ENCODE measurements at places on chromosomes 11 and 22. TPM values are rescaled to one million over a fixed set of nuclear protein-coding genes. Genes with fewer than 3 reads are reported as not detected.

SPATA19 gene
- not detected for total RNA-seq

EMID1 gene
- total RNA-seq = not detected

FOLR3 gene
- total RNA-seq = not detected

OR51B5 gene
- 0.30 TPM for total RNA-seq

CHRNA10 gene
- total RNA-seq = 0.59 TPM

ANO3 gene
- total RNA-seq = 0.23 TPM

FOXRED2 gene
- 7.8 TPM for total RNA-seq

TMPRSS4 gene
- not detected for total RNA-seq

MMP10 gene
- 1.3 TPM for total RNA-seq

SCGB2A2 gene
- total RNA-seq = not detected

P2RY2 gene
- 0.30 TPM for total RNA-seq

HBE1 gene
- 0.23 TPM for total RNA-seq

GAB4 gene
- total RNA-seq = not detected

UPB1 gene
- total RNA-seq = 0.30 TPM

ART1 gene
- not detected for total RNA-seq

BAIAP2L2 gene
- under 0.01 TPM for total RNA-seq

FXYD2 gene
- total RNA-seq = not detected

AQP11 gene
- total RNA-seq = 8.9 TPM

CTNND1 gene
- 107 TPM for total RNA-seq

VEGFB gene
- total RNA-seq = 32.9 TPM
